ENCODE measurements at places on chromosomes 16 and 17.

- no peak for DNase-seq
Measured at GRCh38 chr17:61249649-61250299, 149.9 kb upstream of the TBX2 start.

- no peak for DNase-seq
Measured at GRCh38 chr16:87459027-87459426, 33.8 kb downstream of the ZCCHC14 start.

DNA sequence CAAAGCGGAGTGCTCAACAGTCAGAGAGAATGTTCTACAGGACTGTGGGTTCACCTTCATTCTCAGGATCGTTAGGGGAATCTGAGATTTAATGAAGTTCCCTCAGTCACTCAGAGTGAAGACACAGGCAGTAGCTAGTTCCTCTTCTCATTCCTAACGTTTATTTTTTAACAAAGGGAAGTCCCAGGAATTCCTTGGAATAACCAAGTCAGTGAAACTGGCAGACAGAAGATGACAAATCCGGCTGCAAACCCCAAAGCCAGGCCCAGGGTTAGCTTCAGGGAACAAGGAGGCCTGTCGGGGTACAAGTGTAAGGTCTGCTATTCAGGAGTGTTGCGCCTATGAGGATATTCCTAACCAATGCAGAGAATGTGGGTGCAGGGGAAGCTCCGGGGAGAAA, 42.0 kb downstream of the COTL1 start:
- DNase-seq: no peak

- DNase-seq: no peak
Measured at GRCh38 chr17:65498816-65499215, 62.6 kb downstream of the AXIN2 start.

DNA sequence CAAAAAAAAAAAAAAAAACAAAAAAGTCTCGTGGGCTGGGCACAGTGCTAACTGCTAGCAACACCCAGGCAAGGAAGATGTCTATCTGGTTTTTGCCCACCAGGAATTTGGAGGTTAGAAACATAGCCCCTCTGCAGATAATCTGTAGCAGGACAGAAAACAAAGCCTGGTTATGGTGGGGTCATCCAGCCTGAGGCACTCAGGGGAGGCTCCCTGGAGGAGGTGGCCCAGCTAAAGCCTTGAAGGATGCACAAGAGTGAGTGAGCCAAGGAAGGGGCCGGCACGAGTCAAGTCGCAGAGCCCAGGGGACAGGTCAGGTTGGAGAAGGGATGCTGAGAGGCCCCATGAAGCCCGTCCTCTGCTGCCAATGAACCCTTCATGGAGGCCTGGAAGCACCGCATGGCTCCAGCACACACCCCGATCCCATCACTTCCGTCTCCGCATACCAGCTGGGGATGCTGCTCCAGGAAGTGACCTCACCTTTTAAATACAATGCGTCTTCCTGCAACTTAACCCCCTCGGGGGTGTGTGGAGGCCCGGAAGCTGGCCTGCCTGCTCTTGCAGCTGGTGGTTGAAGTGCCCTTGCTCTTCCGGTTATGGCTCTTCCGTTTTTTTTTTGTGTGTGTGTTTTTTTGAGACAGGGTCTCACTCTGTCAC, 86.5 kb downstream of the ENGASE start:
- no peak for DNase-seq

DNA sequence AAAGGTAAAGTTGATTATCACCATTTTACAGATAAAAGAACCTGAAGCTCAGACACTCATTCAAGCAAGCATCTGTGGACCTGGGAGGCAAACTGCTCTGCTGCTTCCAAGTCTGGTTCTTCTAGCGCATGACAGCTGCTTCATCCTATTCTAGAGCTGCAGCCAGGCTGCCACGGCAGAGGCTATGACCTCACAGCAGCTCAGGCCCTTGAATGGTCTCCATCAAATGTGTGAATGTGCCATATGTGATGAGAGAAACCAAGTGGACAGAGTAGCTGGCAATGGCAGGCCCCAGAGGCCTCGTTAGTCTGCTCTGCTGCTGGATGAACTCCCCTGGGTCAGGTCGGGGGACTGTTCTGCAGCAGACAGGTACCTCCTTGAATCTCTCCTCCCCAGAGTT, 30.7 kb upstream of the FOXJ1 start:
- DNase-seq: no peak

- peak; percentile 96 for DNase-seq
Measured at GRCh38 chr17:8173056-8173870, 2.9 kb downstream of the TMEM107 start.

All from right kidney (tissue), 9 donors.